ENCODE measurements at places on chromosomes 11 and 22. TPM values are rescaled to one million over a fixed set of nuclear protein-coding genes. Genes with fewer than 3 reads are reported as not detected.
A peak's percentile ranks its signal among the peaks of the same experiment; 100 is the strongest.

DNA sequence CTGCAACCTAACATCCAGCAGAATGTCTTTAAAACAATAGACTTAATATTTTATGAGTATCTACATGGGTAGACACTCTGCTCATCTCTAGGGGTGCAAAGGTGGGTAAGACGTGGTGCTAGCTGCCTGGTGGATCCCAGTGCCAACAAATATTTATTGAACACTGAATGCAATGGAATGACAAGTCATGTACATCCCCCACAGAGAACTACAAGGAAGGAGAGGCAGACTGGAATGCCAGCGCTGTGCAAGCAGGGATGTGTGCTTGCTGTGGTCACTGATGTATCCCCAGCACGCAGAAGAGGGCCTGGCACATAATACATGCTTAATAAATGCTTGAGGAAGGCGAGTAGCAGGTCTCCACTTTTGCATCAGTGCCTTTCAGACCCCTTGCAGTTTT, 61.9 kb downstream of the CD6 start:
- DNase-seq: no peak

GRCh38 chr22:39567135-39567946, 3.2 kb upstream of the CACNA1I start:
- no peak for DNase-seq

GRCh38 chr11:56103210-56103737, at the start of gene OR8H2:
TSS of gene OR8H2 (plus strand) at chr11:56103687. CDS start at chr11:56105043, 1,356 bp downstream.
- DNase-seq: no peak

DNA sequence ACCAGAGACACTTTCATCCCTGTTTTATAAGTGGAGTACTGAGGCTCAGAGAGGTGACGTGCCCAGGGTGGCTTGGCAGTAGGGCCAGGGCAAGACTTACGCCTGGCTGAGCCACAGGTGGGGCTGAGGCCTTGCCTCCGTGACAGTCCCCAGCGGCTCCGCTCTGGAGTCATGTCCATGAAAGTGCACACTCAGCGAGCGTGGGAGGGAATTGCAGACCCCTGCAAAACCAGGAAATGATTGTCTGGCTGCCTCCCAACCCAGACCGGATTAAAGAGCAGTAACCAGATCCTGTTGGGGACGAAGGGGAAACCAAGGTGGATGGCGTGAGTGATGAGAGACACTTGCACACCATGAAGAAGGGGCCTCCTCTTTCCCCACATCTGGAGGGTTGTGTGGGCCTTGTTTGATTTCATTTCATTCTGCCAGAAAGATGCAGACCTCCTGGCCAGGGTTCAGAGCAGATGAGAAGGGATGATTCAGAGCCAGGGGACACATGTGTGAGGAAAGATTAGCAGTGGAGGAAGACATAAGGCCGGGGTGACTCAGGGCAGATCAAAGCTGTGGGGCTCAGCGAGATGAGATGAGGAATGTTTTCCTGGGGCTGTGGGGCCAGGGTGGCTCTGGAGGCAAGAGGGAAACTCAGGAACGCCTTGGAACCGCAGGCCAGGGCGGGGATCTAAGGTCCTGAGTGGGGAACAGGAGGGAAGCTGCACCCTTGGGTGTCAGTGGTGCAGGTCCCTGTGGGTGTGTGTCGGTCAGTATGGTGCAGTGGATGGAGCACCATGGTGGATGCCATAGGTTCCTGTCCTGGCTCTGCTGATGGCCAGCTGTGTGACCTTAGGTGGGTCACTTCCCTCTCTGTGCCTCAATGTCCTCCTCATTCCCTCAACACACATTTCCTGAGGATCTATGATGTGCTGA, 29.9 kb upstream of the LRRC32 start:
- no peak for DNase-seq

GRCh38 chr22:39481054-39481453, 21.0 kb upstream of the MIEF1 start:
- DNase-seq: no peak

DNA sequence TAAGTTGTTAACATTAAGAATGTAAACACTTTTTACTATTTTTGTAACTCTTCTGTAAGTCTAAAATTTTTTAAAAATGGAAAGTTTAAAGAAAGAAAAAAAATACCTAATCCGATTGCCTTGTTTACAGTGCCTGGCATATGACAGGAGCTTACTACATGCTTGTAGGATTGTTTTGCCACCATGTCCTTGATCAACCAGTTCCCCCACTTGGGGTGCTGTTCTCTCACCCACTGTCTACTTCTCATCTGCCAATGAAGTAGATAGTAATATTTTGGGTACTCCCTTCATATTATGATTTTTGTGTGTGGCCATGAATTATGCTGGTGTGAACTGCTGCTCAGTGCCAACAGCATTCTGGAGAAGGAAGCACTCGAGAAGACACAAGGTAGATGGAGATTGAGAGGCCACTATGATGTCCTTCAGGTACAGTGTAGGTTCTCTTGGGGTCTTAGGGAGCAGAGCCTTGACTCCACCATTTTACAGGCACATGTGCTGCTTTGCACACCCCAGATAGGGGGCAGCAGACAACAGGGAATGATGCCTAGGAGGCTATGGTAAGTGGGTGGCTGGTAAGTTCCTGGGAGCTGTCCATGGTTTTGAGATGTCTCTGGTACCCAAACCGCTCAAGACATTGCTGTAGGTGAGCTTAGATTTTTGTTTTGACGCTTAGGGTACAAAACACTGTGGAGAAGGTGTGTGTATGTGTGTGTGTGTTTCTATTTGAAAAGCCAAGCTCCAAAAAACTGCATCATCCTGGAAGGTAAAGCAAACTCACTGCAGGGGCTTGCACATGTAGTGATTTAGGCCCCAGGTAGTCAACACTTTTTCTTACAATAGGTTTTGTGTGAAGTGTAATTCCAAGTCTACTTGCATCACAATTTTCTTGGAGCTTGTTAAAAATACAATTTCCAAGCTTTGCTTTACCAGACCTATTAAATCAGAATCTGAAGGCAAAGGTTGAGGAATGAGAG, 494.5 kb upstream of the LARGE1 start:
- peak; percentile 59 for DNase-seq

The OVOL1 gene
- total RNA-seq: 48.6 TPM

The ART5 gene
- total RNA-seq: not detected

GRCh38 chr11:119847853-119848252, 118.9 kb upstream of the NECTIN1 start:
- no peak for DNase-seq

- no peak for DNase-seq
Observed at GRCh38 chr11:125239585-125240560, 75.3 kb downstream of the PKNOX2 start.

- no peak for DNase-seq
Observed at GRCh38 chr11:109249597-109249996, 172.4 kb upstream of the C11orf87 start.

- peak; percentile 67 for DNase-seq
Observed at GRCh38 chr11:120324932-120325810, at the start of gene TLCD5. TSS of gene TLCD5 (plus strand) at chr11:120325299. CDS start at chr11:120327442, 2,143 bp downstream.

GRCh38 chr11:130550984-130551383, 102.5 kb downstream of the ADAMTS15 start:
- DNase-seq: no peak

Data from mucosa of descending colon (tissue), 3 donors.